NCI-H2107 (cell line): ENCODE measurements at places on chromosomes 3 and 15.

DNA sequence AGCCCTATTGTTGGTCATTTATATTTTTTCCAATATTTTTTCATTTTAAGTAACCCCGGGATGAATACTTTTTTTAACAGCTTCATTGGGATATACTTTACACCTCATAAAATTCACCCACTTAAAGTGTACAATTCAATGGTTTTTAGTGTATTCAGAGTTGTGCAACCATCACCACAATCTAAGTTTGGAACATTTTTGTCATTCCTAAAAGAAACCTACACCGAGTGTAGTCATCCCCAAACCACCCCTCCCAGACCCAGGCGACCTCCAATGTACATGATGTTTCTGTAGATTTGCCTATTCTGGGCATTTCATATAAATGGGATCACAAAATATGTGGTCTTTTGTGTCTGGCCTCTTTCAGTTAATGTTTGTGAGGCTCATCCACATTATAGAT lies 118.3 kb upstream of the FRMD4B start:
- DNase-seq, result no peak

DNA sequence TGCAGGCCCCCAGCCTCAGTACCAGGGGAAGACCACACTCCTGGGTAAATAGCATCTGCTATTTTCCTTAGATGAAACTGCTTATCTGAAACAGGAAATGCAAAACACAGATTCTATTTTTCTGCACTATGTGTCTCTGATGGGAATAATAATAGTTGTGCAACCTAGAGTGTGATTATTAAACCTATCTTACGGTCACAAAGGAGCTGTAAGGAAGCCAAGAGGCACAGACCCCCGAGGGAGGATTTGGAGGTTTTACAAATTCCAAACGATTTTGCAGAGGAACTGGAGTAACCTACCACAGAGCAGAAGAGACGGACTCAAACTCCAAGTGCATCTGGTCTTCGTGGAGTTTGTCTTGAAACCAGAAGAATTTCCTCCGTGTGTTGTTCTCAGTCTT lies 14.1 kb upstream of the APOD start:
- no peak for DNase-seq

GRCh38 chr15:60394689-60395097 lies 3.1 kb downstream of the ANXA2 start:
- no peak for DNase-seq

DNA sequence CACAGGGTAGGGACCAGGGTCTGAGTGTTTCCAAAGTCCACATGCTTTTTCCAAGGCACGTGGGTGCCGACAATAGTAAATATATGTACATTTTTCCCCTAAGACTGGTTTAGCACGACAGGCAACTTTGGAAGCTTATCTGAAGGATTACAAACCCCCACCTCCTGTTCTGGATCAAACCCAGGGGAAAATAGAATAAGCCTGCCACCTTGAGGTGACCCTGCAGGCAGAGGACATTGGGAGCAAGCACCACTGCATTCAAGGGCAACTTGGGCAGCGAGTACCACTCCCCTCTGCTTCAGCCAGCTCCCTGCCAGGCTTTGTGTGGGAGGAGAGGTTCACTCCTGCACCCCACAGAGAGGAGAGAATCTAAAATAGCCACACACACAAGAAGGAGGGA lies 44.8 kb downstream of the KBTBD12 start:
- DNase-seq, result peak; percentile 62

DNA sequence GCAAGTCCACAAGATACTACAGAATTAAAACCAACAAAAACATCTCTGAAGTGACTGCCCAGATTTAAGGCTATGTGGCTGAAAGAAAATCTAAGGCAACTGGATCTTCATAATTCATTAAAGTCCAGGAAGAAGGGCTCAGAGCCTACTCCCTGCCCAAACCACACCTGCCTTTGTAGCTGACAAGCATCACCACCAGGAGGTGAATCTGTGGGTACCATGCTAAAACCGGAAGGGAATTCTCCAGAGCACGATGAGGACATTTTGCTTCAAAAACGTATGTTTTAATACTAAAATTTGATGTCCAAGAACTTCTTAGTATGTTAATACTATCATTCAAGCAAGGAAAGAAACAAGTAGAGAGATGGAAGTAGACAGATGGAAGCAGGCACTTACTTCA lies 495.9 kb upstream of the NECTIN3 start:
- no peak for DNase-seq

DNA sequence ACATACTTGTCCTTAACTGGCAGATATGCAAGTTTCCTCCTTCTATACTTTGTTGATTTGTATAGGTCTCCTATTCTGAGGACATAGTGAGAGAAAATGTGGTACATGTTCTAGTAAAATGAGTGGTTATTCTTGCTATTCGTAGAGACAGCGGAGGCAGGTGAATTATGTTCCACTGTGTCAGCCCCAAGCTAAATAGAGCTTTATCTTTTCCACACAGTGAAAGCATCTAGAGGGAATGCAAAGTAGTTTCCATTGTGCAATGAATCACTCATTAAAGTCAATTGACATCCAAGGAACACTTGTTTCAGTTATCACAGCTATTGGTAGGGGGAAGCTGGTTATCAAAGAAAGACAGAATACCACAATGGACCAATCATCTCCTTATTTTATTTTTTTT lies 262.4 kb downstream of the NLGN1 start:
- no peak for DNase-seq

GRCh38 chr3:31247063-31247447 lies 285.7 kb upstream of the STT3B start:
- no peak for DNase-seq

GRCh38 chr15:28913171-28913765 lies 27.5 kb downstream of the APBA2 start:
- no peak for DNase-seq

GRCh38 chr3:61809879-61810278 lies 248.5 kb downstream of the PTPRG start:
- no peak for DNase-seq
